Renal pelvis (tissue), 12 donors: ENCODE measurements at places on chromosomes 1 and 21. TPM values are rescaled to one million over a fixed set of nuclear protein-coding genes. Genes with fewer than 3 reads are reported as not detected.

- no peak for DNase-seq
These were observed 24.5 kb upstream of the TNFRSF1B start for GRCh38 chr1:12142141-12142823.

DNA sequence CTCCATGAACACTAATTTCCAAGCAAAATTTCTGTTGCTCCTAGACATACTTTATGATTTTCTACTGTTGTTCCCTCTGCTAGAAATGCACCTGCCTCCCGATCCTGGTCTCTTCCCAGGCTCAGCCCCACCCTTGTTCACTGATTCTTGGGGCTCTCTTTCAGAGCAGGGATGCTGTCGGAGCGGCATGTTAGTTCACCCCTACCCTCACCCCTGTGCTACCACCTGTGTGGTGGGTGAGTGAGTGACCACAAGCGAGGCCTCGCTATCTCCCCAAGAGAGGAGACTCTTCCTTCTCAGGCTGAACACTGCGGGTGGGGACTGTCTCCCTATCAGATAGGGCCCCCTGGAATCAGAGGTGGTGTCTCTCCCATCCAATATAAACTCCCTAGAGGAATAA is 4.9 kb upstream of the S100A8 start:
- DNase-seq = no peak

GRCh38 chr1:183164963-183165362 is 21.1 kb upstream of the LAMC2 start:
- no peak for DNase-seq

DNA sequence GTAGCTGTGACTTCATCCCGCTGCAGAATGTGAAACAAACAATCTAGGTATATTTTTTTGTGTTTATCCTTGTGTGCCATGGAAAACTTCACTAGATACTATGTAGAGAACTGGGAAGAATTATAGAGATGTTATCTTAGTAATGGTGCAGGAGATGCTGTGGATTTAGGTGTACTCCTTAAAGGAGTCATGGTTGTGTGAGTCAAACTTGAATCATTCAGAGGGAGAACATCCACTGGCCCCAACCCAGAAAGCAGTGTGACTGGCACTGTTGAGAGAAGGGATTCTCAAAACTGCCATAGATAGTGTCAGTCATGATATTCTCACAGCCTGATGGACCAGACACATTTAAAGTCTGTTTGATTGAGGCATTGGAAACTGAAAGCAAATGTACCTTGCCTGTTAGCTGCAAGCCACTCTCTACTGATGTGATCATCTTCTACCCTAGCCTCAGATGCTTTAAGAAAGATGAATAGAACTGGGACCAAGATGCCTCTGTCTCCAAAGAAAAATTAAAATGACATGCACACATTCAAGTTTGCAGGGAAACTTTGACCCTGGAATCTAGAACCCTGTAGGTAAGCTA is 754.6 kb downstream of the MRPL39 start:
- DNase-seq = no peak

DNA sequence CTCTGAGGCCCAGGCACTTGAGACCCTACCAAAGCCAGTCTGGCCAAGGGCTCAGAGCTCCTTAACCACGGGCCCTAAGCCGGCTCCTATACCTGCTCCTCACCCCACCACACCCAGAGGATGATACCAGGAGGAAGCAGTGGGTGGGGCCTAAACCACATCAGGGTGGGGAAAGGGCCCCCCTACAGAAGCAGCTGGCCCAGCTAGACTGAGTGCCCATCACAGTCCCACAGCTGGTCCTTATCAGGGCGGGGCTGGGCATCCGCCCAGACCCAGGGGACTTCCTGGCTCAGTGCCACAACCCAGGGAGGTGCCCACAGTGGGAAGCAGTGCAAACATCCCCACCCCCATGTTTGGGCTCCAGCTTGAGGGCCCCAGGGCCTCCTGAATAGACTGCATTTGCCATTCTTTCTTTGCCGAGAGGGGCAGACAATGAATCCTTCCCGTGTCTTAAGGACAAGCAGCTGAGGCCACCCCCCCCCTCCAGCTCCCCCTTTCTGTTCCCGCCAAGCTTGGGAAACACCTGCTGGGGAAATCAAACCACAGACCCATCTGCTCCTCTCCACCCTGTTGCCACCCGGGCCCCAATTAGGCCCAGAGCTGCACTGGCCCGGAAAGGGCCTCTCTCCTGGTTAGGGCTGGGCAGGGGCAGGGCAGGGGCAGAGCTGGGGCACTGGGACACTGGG is 6.2 kb downstream of the E2F2 start:
- DNase-seq = no peak

DNA sequence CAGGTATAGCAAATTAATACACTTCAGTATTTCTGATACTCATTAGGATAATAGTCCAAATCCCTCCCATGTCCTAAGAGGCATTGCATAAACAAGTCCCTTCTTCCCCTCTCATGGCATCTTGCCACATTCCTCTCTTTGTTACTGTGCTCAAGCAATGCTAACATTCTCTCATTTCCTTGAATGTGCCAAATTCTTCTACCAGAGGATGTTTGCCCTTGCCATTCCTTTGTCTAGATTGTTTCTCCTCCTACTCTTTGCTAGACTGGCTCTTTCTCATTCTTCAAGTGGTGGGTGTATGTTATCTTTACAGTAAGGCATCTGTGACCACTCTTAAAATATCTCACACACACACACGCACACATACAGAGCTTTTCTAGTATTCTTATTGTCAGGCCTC is 621.0 kb upstream of the CXADR start:
- DNase-seq = no peak

GRCh38 chr1:31745096-31745945 is 18.8 kb downstream of the ADGRB2 start:
- DNase-seq = no peak

GRCh38 chr1:226568077-226568831 is 19.7 kb downstream of the STUM start:
- DNase-seq = no peak

DNA sequence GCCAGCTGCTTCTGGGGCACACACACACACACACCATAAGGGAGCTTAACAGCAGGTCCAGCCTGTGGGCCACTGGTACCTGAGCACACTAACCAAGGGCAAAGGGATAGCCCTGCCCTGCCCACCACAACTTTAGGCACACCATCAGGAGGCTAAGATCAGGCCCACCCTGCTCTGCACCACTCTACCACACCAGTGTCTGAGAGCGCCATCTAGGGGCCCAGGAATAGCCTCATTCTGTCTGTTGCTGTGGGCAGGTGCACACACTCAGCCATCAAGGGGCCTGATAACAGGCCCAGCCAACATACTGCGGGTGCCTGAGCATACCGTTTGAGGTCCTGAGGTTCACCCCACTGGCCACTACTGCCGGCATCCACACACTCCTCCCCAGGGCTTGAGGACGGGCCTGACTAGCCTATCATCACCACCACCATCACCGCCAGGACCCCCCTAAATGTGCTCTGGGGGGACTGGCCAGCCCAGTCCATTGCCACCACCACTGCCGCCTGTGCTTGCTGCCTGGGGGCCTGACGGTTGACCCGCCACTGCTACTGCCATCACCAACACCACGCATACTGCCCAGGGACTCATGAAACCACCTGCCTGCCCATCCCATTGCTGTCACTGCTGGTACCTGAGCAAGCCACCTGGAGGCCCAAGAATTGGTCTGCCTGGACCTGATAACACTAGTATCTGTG is 31.3 kb downstream of the NSL1 start:
- DNase-seq = no peak

DNA sequence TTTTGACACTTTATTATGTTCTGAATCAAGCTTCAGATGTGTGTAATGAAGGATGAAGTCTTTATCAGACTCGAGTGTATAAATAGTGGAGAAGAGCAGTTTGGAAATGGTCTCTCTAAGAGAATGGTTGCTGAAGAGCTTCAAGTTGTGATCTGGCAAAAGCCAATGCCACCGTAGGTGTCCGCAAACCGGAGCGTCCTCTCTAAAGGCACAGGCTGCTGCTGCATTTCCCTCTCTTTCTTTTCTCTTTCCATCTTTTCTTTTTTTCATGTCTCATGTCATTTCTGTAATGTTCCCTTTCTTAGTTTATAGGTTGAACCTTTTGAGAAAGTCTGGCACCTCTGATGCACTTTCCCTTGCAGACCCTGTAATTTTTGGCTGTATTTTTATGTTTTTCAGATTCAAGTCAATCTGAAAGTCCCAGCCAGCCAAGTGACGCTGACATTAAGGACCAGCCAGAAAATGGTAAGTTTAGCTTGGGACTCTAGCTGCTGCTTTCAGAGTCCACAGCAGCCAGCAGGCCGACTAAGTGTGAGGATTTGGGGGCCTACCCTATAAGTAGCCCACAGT is 194.8 kb downstream of the NFIA start:
- DNase-seq = no peak

Gene MAPKAPK2
- 78.5 TPM for polyA plus RNA-seq

Gene MAP7D1
- polyA plus RNA-seq = 55.1 TPM

Gene CYP4A22
- 8.2 TPM for polyA plus RNA-seq

Gene ANGPTL1
- polyA plus RNA-seq = 2.7 TPM

Gene ACBD3
- 42.9 TPM for polyA plus RNA-seq
